Hematopoietic multipotent progenitor cell treated with erythropoietin and hydrocortisone succinate and interleukin-3 and kit ligand, for 4 days (in vitro differentiated cells): ENCODE measurements at places on chromosomes 16 and 17.

GRCh38 chr17:75855310-75856061 lies at the start of gene WBP2:
TSS of gene WBP2 (minus strand) at chr17:75855335. CDS start at chr17:75855297, 38 bp downstream.
- peak; percentile 100 for DNase-seq

DNA sequence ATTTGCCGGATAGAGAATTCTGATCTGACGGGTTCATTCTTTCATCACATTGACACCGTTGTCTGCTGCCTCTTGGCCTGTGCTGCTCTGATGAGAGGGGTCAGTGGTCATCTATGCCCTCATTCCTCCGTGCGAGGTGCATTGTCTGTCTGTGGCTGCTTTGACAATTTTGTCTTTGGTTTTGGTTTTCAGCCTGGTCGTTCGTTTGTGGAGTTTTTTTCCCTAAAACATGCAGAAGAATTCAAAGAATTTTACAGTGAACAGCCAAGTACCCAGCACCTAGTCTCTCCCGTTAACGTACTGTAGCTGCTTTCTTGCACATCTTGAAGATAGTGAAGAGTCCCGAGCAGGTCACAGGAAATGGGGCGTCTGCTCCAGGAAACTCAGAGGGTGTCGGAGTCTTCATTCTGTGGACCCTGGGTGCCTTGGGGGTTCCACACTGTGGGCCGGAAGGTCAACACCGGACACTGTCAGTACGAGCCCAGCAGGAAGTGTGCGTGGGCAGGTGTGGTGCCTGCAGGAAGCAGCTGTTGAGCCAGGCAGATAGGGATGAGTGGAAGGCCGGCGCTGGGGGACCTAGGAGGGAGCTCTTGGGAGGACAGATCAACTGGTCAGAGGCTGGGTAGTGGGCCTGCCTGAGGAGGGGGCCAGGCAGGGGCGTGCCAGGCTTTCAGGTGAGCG lies 28.2 kb downstream of the CRAMP1 start:
- DNase-seq, result no peak

GRCh38 chr16:77674888-77675287 lies 47.4 kb upstream of the NUDT7 start:
- DNase-seq, result no peak

DNA sequence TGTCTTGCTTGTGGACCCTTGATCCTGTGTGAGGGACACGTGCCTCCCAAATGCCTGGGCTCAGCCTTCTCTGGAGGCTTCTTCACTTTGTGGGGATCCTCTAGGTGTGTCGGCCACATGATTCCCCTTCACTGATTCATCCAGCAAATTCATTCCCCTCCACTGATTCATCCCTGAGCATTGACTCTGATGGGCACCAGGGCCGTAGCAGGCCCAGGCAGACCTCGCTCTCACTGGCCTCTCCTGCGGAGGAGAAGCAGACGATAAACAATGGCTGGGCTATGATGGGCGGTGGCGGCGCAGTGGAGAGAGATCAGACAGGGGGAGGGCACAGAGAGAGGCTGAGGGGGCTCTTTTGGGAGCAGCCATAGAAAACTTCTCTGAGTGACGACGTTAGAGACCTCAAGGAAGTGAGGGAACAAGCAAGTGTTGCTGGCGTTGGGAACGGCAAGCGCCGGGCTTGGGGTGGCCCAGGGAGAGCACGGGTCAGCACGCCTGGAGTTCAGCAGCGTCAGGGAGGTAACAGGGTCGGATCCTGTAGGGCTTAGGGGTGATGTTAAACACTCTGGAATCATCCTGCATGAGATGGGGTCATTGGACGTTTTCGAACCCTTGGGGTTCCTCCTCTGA lies 17.5 kb upstream of the RPTOR start:
- DNase-seq, result no peak

GRCh38 chr16:1619976-1620375 lies 7.8 kb downstream of the CRAMP1 start:
- no peak for DNase-seq

- no peak for DNase-seq
Observed at GRCh38 chr17:59766491-59766890, 59.0 kb downstream of the VMP1 start.

DNA sequence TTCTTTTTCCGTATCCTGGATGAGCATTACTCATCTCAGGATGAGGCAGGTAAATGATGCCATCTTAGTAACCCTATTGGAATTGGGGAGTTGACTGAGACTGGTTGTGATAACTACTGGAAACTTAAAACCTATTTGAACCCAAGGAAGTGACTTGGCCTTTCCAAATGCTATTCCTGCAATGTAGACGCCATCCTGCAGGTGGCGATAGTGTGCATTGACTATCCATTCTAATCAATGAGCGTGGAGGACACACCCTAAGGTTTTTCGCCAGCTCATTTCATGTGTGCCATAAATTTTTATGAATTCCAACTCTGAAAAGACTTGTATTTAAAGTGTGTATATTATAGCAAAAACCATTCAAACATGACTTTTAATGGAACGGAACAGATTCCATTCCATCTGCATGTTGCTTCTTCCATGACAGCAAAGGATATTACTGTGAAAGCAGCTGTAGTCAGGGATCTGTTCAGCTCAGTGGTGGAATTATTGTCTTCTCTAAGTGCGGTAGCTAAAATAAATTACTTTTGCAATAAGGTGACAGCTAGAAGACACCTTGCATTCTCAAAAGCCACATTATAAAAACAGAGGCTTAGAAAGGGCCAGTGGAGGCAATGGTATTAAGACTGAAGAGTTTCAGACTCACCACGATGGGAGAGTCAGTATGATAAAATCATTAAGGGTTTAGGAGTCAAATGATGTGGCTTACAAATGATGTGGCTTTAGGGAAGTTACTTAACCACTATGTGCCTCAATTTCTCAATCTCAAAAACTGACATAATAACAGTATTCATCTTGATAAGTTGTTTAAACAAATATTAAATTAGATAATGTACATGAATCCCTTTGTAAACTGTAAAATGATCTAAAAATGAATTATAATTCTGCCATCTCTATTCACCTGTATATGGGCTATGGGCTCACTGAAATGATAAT lies 55.5 kb downstream of the SYT17 start:
- peak; percentile 50 for DNase-seq

DNA sequence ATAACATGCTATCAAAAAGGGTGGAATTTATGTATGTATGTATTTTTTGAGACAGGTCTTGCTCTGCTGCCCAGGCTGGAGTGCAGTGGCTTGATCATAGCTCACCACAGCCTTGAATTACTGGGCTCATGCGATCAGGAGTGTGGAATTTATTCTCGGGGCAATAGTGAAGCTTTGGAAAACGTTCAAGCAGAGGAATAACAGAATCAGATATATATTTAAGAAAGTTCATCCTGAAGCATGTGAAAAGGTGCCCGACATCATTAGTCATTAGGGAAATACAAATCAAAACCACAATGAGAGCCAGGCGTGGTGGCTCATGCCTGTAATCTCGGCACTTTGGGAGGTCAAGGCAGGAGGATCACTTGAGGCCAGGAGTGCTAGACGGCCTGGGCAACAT lies 7.7 kb upstream of the ITGAE start:
- DNase-seq, result no peak

- peak; percentile 69 for DNase-seq
Observed at GRCh38 chr16:57863434-57864160, 61.3 kb upstream of the KIFC3 start.

DNA sequence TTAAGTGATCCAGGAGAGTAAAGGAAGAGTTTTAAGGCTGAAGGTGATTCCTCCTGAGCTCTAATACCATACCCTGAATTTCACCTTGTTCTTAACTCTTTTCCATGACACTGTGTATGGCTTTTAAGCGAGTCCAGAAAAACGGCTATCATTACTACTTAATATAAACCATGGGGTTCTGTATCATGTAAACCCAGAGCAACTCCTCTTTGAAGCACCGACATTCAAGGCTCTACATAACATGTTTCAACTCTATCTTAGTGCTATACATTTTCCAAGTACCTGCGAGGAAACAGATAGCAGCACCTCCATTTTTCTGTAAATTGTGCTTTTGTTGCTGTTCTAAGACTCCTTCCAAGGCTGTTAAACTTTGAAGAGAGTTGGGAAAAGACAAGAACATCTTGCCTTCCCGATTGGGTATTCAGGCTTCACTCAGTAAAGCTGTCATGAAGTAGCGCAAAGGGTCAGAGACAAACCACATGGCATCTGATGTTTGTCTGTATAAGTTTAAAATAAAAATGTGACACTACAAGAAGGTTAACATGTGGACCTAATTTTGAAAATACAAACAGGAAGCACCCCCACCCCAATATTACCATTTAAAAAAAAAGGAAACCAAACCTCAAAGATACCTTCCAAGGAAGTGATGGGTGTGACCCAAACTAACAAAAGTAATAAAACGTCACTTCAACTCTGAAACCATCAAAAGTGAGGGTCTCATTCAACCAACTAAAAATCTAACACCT lies 3.9 kb downstream of the STAT5B start:
- DNase-seq, result no peak

GRCh38 chr17:58091024-58091567 lies 7.9 kb downstream of the DYNLL2 start:
- DNase-seq, result no peak

DNA sequence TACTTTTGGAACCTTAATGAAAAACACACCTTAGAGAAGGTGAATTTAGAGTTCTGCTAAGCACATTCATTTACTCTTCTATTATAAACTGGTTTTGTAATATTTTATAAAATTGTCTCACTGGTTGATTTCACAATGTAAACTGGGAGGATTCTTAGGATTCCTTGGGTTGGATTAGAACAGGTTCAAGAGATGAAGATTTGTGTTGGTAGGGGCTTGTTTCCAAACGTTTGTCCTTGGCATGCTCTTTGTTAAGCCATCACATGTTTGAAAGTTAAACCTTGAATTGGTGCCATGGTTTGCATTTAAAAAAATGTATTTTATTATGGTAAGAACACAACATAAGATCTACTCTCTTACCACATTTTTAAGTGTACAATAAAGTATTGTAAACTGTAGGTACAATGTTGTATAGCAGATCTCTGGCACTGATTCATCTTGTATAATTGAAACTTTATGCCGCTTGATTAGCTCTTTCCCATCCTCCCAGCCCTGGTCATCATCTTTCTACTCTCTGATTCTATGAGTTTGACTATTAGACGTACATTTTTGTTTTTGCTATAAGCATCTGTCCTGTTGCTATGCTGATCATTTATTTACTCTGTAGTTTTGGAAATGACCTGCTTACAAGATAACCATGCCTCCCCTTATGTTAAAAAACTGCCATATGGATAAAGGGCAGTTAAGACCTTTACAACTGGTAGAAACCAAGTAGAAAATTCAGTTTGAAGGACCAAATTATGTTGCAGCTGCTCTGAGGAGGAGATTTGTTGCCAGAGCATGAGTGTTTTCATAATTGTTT lies 9.6 kb downstream of the FTO start:
- no peak for DNase-seq

GRCh38 chr16:17416461-17417311 lies 54.1 kb downstream of the XYLT1 start:
- peak; percentile 87 for DNase-seq
